ENCODE measurements at places on chromosomes 7 and 10.

GRCh38 chr7:92824901-92825480, 11.4 kb downstream of the CDK6 start:
- no peak for DNase-seq

- DNase-seq = no peak
Observed at GRCh38 chr7:116363637-116364432, 135.7 kb upstream of the CAV2 start.

- DNase-seq = no peak
Observed at GRCh38 chr7:28136885-28137284, 43.7 kb downstream of the JAZF1 start.

GRCh38 chr7:573933-574381, 54.3 kb upstream of the PDGFA start:
- DNase-seq = no peak

GRCh38 chr10:35924759-35925158, 282.7 kb upstream of the FZD8 start:
- no peak for DNase-seq

- no peak for DNase-seq
Observed at GRCh38 chr10:44004913-44005787, 356.5 kb upstream of the ZNF32 start.

DNA sequence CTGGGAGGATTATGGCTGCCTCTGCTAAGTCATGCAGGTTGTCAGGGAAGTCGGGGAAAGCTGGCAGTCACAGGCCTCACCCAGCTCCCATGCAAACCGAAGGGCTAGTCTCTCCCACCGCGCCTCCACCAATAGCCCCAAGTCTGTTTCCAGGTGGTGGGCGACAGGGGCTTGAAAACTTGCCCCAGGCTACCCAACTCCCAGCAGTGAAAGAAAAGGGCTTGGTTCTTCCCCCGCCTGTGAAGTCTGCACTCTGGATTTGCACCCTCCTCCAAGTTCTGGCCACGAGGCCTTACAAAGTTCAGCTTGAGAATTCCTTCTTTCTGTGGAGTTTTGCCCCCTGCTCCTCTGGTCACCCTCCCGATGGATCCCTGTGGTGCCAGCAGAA, 99.9 kb upstream of the CHST15 start:
- no peak for DNase-seq

DNA sequence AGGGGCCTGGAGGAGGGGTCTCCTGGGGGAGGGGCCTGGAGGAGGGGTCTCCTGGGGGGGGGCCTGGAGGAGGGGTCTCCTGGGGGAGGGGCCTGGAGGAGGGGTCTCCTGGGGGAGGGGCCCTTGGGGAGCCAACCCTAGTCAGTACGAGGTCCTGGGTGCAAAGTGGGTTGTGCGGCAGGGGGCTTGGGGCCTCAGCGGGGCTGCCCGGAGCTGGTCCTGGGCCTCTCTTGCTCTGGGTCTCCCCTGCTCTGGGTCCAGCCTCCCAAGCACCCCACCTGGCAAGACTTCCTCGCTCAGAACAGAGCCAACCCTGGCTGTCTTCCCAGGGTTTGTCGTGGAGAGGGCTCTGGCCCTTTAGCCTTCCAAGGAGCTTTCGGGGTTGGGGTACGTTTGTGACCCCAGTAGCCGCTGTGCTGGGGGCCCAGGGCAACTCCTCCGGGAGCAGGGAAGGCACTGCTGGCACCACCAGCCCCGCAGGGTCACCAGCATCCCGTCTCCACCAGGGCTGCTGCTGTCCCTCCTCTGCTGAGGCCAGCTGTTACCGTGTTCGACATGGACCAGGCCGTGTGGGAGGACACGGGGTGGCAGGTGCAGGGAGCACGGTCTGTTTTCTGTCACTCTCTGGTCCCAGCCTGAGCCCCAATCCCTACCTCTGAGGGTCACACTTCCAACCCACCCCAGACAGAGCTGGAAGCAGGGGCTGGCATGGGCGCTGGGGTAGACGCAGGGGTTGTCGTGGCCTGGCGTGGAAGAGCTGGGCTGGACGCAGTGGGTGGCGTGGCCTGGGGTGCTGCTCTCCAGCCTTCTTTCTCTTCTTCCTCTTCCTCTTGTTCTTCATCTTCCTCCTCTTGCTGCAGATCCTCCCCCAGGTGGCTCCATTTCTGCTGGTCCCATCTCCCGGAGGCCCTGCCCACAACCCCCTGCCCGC, 22.8 kb downstream of the PWWP2B start:
- DNase-seq = no peak

- DNase-seq = no peak
Observed at GRCh38 chr7:85914437-85914836, 727.6 kb upstream of the SEMA3D start.

GRCh38 chr7:100208911-100209408, 10.8 kb upstream of the PVRIG start:
- DNase-seq = no peak

GRCh38 chr7:71775648-71776047, 636.5 kb downstream of the CALN1 start:
- DNase-seq = no peak

DNA sequence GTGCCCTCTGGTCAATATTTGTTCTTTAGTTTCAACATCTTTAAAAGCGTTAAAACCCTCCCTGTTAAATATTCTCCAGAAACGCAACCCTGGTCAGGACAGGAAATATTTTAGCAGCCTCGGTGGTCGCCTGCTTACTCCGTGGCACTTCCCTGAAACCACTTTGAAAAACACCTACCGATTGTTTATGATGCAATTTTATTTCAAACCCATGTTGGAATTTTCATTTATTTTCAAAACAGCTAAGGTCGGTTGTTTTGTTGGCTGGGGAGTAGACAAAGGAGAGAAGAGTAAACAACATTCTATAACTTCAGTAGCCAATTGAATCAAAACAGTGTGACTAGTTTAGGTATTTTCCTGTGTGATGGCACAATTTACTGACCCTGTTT, 733 bp upstream of the RBP4 start:
- DNase-seq = no peak

- DNase-seq = peak; percentile 53
Observed at GRCh38 chr10:112307358-112308124, 24.3 kb downstream of the TECTB start.

GRCh38 chr7:96837593-96837992, 127.9 kb upstream of the SEM1 start:
- no peak for DNase-seq

- DNase-seq = no peak
Observed at GRCh38 chr10:57202356-57202755, 841.3 kb upstream of the ZWINT start.

GRCh38 chr10:110711382-110711781, 67.2 kb downstream of the RBM20 start:
- DNase-seq = no peak

DNA sequence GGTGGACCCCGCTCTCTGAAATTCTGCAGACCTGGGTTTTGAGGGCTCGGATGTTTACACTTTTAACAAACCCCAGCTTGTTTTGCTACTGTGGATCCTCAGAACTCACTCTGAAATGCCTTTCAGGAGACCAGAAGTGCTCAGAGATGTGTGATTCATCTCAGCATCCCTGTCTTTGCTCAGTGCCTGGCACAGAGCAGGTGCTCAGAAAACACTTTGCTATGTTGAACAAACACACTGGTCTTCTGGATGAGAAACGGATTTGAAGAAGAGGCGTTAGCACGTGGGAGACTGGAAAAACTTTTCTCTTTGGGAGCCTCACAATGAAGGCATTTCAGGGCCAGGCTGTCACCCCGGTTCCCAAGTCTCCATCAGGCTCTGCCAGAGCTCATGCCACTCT, 53.3 kb downstream of the SH3PXD2A start:
- DNase-seq = no peak

GRCh38 chr7:22296916-22297315, 60.0 kb downstream of the RAPGEF5 start:
- DNase-seq = no peak

GRCh38 chr7:74061840-74062539, 21.6 kb upstream of the LIMK1 start:
- peak; percentile 95 for DNase-seq

- no peak for DNase-seq
Observed at GRCh38 chr10:131811630-131812403, 89.0 kb upstream of the PPP2R2D start.

GRCh38 chr10:112141292-112141691, 42.3 kb downstream of the GPAM start:
- no peak for DNase-seq

DNA sequence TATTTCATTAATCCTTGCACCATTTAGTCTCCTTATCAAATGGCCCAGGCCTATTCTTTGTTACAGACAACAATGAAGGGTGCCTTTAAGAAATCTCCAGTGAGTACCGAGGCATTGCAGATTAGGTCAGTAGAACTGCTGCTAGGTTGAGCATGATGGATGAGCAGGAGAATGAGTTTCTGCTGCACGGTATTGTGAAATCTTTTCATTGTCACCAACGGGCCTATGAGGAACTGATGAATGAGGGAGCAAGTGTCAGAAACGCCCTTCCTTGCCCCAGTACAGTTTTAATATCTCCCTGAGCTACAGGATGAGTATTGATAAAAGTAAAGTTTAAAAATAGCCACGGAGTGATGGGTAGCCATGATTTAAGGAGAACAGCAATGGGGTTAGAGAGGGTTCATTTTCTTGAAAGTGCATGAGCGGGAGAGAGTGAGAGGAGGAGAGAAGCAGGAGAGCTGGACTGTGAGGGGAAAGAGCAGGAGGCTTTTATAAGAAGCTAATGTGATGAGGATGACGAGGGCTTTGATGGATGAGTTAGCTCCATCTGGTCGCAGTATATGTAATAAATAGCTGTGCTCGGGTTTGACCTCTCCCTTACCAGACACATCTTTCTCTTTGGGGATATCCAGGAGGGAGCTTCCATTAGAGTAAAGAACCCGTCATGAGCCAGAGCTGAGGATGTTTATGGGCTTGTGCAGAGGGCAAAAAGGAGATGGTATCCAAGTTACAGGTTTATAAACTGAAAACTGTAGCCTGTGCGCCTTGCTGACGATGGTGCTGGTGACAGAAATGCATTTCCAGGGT, 526.1 kb downstream of the LRMDA start:
- no peak for DNase-seq

DNA sequence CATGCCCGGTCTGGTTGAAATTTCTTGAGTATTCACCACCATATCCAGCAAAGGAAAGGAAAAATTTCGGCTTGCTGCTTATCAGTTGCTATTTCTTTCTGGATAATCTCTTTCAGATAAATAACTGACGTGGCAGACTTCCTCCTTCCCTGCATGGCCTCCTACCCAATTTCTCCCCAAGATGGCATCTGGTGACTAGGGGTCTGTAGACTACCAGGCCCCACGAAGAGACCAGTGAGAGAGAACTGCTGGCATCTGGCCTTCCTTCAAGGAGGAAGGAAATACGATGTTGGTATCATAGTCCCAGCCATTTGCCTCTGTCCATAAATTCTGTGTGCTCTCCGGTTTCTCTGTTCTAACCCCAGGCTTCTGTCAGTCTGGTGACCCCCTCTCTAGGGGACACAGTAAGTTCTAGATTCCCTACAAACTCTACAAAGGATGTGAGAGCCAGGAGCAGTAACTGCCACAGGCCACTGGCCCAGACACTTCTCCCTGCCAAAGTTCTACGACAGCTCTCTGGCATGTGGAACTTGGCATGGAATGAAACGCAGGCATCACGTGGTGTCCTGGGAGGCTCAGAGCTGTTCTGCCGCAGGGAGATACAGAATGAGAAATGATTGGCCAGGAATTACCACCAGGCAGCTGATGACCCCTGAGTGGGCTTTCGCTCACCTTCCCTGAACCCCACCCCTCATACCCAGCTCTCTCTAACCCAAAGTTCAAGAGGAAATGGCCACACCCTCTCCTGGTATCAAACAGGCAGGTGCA, 30.0 kb upstream of the MSRB2 start:
- peak; percentile 36 for DNase-seq

DNA sequence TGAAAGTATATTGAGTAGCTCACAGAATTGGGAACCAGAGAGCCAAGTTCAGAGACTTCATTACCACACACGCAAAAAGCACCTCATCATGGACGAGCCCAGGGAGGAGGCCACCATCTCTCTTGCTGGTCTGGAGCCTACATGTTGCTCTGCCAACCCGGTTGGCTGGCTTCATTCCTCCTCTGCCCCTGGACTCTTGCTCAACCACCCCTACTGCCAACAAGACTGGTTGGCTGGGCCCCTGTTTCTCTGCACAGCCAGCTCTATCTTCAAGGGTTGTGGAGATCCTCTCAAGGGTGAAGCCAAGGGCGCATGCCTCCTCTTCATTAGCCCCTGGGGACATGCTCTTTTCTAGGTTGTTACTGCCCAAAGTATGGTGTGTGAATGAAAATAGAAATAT, 142.7 kb downstream of the JCAD start:
- no peak for DNase-seq

DNA sequence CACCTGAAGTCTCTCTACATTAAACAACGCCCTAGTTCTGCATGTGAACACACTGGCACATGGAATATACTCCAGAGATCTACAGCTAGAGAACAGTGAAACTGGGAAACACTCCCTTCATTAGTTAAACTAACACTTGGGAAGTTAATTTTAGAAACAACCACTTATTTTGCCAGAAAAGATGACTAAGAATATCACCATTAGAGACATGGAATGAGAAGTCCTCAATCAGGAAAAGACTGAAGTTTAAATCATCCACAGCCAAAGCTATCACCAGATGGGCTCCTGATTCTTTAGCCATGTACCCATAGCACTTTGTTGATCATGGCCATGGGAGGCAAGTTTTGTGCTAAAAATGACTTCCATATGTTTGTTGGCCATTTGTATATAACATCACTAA, 719.5 kb downstream of the KCNMA1 start:
- no peak for DNase-seq

GRCh38 chr7:158992759-158993158, 136.4 kb downstream of the DYNC2I1 start:
- no peak for DNase-seq

DNA sequence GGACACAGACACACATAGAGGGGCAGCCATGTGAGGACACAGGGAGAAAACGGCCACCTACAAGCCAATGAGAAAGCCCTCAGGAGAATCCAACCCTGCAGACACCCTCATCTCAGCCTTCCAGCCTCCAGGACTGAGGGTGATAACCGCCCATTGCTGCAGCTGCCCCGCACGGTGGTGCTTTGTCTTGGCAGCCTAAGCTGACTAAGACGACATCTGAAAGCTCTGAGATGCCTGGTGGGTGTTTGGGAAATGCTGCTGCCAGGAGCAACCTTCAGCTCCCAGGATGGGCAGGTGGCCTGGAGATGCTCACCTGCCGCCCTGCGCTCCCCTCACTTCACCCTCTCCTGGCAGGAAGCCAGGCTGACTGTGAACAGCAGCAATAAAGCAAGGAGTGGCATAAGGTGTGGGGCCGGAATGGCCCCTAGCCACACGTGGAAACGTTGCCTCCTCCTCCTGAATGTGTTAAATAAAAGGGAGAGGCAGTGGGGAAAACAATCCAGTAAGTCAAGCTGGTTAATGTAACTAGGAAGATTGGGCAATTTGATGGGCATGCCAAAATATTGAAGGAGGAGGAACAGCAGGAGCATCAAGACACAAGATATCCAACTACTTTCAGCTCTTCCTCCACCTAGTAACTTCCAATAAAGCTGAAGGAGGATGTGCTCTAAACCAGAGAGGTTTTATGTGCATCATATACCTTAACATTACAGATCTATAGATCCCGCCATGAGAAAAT, 121.5 kb downstream of the TNS3 start:
- no peak for DNase-seq
